ENCODE measurements at places on chromosomes 1 and 21. TPM values are rescaled to one million over a fixed set of nuclear protein-coding genes. Genes with fewer than 3 reads are reported as not detected.

The GPR25 gene
- 0.75 TPM for total RNA-seq

The ST6GALNAC5 gene
- total RNA-seq, result not detected

The LMOD1 gene
- total RNA-seq, result not detected

The JAM2 gene
- 1.2 TPM for total RNA-seq

The OR2T35 gene
- total RNA-seq, result not detected

The PODN gene
- total RNA-seq, result not detected

The CR1L gene
- not detected for total RNA-seq

The TRAF3IP3 gene
- total RNA-seq, result 403 TPM

The RHBDL2 gene
- not detected for total RNA-seq

The RXFP4 gene
- not detected for total RNA-seq

The KIF21B gene
- total RNA-seq, result 143 TPM

The CORT gene
- total RNA-seq, result 0.31 TPM

The OLIG2 gene
- not detected for total RNA-seq

The TLR5 gene
- 0.28 TPM for total RNA-seq

The WDTC1 gene
- 41.5 TPM for total RNA-seq

The PPIAL4G gene
- total RNA-seq, result 1.8 TPM

DNA sequence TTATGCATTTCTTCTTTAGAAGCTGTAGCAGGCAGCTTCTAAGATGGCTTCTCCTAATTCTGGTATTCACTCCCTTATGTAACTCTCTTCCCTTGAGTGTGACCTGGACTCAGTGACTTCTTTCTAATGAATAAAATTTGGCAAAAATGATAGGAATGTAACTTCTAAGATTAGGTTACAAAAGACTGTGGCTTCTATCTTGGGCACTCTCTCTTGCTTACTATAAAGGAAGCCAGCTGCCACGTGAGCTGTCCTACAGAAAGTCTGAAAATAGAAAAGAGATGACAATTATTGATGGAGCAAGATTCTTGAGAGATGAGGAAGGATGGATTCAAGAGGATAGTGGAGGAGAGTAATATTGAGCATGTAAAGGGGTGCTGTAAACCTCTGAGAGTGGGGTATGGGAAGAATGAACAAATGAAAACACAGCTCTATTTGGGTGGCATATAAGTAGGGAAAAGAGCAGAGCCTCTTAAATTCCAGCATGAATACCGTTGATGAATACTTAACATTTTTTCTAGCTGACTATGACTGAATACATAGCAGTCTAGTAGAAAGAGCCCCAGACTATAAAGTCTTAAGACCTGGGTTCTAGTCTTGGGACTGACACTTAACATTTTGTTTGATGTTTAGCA, 5.5 kb downstream of the TSEN15 start:
- no peak for DNase-seq
- no peak overlapping the region for H3K4me3 ChIP-seq
- H3K27me3 ChIP-seq, result no peaks in the 10 kb centered on the region
- H3K36me3 ChIP-seq, result peaks cover 31% of the 10 kb centered on the region

- peak overlapping the region; percentile 93 for H3K27ac ChIP-seq
- H3K4me3 ChIP-seq, result peak overlapping the region; percentile 98
- peaks cover 29% of the 10 kb centered on the region for H3K36me3 ChIP-seq
- H3K27me3 ChIP-seq, result no peaks in the 10 kb centered on the region
- DNase-seq, result no peak
Measured at GRCh38 chr1:26827663-26828062, 1.2 kb downstream of the ZDHHC18 start.

- H3K4me1 ChIP-seq, result peaks cover 20% of the 10 kb centered on the region
- H3K36me3 ChIP-seq, result peaks cover 18% of the 10 kb centered on the region
- peak within 1 kb of the TSS; percentile 92 for H3K27ac ChIP-seq
- H3K4me3 ChIP-seq, result peak within 1 kb of the TSS; percentile 89
Measured at GRCh38 chr1:149899460-149900284, at the start of gene BOLA1. Gene BOLA1 (plus strand): TSS chr1:149899568. CDS start chr1:149900060, 492 bp downstream.

DNA sequence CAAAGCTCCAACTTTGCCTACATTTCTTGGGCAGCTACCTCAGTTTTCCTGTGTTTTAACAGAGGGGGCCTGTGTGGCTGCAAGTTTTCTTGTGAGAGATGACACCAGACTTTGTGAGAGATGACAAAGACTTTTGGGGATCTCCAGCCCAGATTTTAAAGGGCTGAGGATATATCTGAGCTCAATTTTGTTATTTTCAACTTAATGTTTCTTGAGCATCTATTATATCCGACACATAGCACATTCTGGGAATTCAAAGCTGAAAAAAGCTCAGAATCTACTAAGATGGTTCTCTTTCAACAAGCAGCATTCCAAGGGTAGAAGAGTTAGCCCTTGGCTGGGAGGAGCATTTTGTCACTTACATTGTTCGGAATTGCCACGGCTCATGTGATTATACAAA, 53.4 kb upstream of the PTGFRN start:
- no peak overlapping the region for H3K27ac ChIP-seq
- peaks cover 13% of the 10 kb centered on the region for H3K4me1 ChIP-seq
- DNase-seq, result no peak
- H3K4me3 ChIP-seq, result no peak overlapping the region
- no peaks in the 10 kb centered on the region for H3K36me3 ChIP-seq

GRCh38 chr1:177256153-177257075, 85.7 kb downstream of the BRINP2 start:
- H3K27me3 ChIP-seq, result no peaks in the 10 kb centered on the region
- no peaks in the 10 kb centered on the region for H3K36me3 ChIP-seq
- H3K4me1 ChIP-seq, result no peaks in the 10 kb centered on the region
- no peak overlapping the region for H3K4me3 ChIP-seq
- DNase-seq, result no peak

GRCh38 chr1:151984313-151984956, 9.2 kb downstream of the S100A10 start:
- H3K4me1 ChIP-seq, result peaks cover 63% of the 10 kb centered on the region
- H3K4me3 ChIP-seq, result peak overlapping the region; percentile 63
- peak overlapping the region; percentile 89 for H3K27ac ChIP-seq
- DNase-seq, result no peak

DNA sequence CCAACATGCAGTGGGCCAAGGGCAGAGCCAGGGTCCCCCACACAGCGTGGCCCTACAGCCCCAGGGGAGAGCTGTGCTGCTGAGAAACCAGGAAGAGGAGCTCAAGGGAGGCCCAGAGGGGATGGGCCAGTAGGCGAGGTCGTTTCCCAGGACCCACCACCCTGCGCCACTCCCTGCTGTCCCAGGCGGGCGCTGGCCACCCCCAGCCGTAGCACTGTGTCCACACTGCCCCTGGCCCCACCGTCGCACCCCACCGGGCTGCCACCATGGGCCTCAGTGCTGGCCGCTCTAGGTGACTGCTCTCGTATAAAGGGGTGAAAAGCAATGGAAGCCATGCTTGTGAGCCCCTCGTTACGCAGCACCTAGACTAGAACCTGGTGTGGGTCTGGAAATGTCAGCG, 22.4 kb downstream of the NADK start:
- H3K27ac ChIP-seq, result no peak overlapping the region
- peaks cover 2% of the 10 kb centered on the region for H3K36me3 ChIP-seq
- H3K4me3 ChIP-seq, result no peak overlapping the region
- no peaks in the 10 kb centered on the region for H3K4me1 ChIP-seq
- no peak for DNase-seq

DNA sequence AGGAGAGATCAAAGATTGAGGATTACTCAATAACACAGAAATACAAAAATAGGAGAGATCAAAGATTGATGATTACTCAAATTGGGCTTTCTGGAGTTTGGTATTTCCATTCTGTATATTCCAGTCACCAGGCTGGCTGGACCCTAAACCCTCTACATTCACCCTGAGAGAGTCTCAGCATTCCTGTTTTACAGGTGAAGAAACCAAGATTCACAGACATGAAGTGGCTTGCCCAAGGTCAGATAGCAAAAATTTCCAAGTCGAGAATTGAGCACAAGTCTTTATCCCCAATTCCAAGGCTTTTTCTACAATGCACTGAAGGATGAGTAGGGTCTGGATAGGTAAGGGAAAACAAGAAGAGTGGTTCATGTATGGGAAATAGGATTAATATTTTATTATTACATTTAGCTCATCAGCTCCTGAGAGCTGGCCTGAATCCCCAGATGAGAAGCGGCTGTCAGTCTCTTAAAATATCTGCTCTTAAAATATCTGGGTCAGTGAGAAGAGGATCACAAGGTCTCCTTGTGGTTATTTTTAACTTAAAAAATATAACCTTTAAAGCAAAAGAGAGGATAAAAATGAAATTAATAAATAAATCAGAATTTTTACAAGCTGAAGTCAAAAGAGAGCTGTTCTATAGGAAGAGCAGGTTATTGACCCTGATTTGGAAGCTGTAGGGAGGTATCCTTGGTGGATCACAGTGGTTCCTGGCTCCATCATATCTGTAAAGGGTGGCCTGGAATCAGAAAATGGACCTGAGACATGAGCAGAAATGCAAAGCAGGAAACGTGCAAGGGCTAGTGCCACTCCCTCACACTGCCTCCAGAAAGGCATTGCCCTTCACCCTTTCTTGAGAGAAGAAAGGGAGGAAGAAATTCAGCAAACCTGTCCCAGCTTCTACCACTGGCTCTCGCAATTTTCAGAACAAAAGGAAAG, 29.1 kb upstream of the SEC16B start:
- no peaks in the 10 kb centered on the region for H3K36me3 ChIP-seq
- no peaks in the 10 kb centered on the region for H3K27me3 ChIP-seq
- H3K27ac ChIP-seq, result no peak overlapping the region
- H3K4me3 ChIP-seq, result no peak overlapping the region
- DNase-seq, result no peak

DNA sequence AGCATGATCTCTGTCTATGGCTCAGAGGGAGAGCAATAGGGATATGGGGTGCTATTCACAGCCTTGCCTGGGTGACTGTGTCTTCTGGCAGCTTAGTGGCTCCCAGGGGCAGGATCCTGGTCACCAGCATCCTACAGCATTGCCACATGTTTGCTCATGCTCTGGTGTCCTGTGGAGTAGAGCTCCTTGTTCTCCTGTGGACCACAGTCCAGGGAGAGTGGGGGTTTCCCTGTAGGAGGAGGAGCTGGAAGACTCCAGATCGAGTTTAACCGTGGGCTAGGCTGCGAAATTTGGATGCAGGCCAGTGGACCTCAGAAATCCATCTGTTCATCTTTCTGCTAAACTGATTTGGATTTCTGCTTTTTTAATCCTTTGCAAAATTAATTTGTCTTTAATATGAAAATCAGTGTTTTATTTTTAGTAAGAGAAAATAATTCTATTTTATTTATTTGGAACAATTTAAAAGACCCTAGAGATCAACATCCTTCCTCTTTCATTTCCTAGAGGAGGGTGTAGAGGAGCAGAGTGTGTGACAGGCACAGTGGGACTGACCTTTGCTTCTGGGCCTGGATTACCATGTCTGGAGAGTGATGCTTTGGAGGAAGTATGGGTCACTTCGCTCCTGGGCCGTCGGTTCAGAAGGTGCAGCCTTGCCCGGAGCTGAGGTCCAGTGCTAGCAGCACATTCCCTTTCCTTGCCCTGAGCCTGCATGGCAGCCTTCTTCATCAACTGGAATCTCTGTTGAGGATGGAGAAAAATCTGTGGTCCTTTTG, 17.4 kb downstream of the ADARB1 start:
- no peak overlapping the region for H3K27ac ChIP-seq
- H3K4me3 ChIP-seq, result no peak overlapping the region
- H3K36me3 ChIP-seq, result peaks cover 12% of the 10 kb centered on the region

GRCh38 chr1:38727684-38728584, 131.6 kb downstream of the RRAGC start:
- H3K27ac ChIP-seq, result no peak overlapping the region
- H3K4me3 ChIP-seq, result no peak overlapping the region
- DNase-seq, result no peak
- H3K27me3 ChIP-seq, result peaks cover 55% of the 10 kb centered on the region
- no peaks in the 10 kb centered on the region for H3K4me1 ChIP-seq

DNA sequence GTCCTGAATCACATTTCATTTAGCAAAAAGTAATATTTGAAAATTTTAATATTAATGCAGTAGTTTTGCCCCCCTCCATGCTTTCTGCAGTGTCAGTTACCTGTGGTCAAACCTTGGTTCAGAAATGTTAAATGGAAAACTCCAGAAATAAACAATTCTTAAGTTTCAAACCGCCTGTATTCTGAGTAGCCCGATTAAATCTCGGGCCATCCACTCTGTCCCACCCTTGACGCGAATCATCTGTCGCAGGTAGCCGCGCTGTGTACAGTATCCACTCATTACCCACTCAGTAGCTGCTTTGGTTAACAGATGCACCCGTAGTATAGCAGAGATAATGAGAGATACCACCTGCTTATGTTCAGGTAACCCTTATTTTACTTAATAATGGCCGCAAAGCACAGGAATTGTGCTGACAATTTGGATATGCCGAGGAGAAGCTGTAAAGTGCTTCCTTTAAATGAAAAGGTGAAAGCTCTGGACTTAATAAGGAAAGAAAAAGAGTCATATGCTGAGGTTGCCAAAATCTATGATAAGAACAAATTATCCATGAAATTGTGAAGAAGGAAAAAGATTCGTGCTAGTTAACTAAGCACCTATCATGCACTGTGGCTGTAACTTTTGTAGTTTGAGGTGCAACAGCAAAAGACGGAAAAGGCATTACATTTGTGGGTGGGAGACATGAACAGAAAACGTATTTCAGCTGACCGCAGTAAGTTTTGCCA, 889 bp upstream of the SCYL3 start:
- H3K36me3 ChIP-seq, result peaks cover 3% of the 10 kb centered on the region
- peak overlapping the region; percentile 100 for H3K27ac ChIP-seq
- peaks cover 35% of the 10 kb centered on the region for H3K4me1 ChIP-seq
- H3K27me3 ChIP-seq, result peaks cover 16% of the 10 kb centered on the region
- DNase-seq, result no peak

- H3K27me3 ChIP-seq, result no peaks in the 10 kb centered on the region
- no peak overlapping the region for H3K4me3 ChIP-seq
- no peaks in the 10 kb centered on the region for H3K4me1 ChIP-seq
- no peak for DNase-seq
Measured at GRCh38 chr21:16642353-16642752, 870.5 kb upstream of the CXADR start.

GRCh38 chr1:201112173-201112731, at the start of gene CACNA1S:
Gene CACNA1S (minus strand): TSS chr1:201112426. CDS start chr1:201112339, 87 bp downstream.
- H3K4me1 ChIP-seq, result peaks cover 2% of the 10 kb centered on the region
- peak within 1 kb of the TSS; percentile 10 for H3K4me3 ChIP-seq
- H3K27ac ChIP-seq, result no peak within 1 kb of the TSS
- DNase-seq, result no peak

- H3K36me3 ChIP-seq, result no peaks in the 10 kb centered on the region
- H3K4me1 ChIP-seq, result peaks cover 5% of the 10 kb centered on the region
- H3K4me3 ChIP-seq, result no peak overlapping the region
- no peak overlapping the region for H3K27ac ChIP-seq
- DNase-seq, result no peak
Measured at GRCh38 chr1:210938416-210938925, 195.5 kb downstream of the KCNH1 start.

- DNase-seq, result no peak
- H3K4me1 ChIP-seq, result peaks cover 81% of the 10 kb centered on the region
- H3K27ac ChIP-seq, result peak overlapping the region; percentile 86
- H3K4me3 ChIP-seq, result peak overlapping the region; percentile 35
- no peaks in the 10 kb centered on the region for H3K27me3 ChIP-seq
Measured at GRCh38 chr1:169698976-169699375, 12.4 kb downstream of the SELL start.

Measured in activated naive CD8-positive, alpha-beta T cell treated with anti-CD3 and anti-CD28 coated beads, Interleukin-2, amount 10 ng/mL, durations not matched to agents 7 days and 5 days (primary cell).